ENCODE measurements at places on chromosomes 1 and 21.

GRCh38 chr1:23216771-23217420 lies 406 bp downstream of the HTR1D start:
- no peak for DNase-seq

GRCh38 chr1:29213055-29213454 lies 17.7 kb downstream of the MECR start:
- DNase-seq = no peak

GRCh38 chr1:56495538-56495937 lies 83.8 kb downstream of the PLPP3 start:
- no peak for DNase-seq

- no peak for DNase-seq
Observed at GRCh38 chr1:86470859-86471258, 2.1 kb downstream of the CLCA1 start.

DNA sequence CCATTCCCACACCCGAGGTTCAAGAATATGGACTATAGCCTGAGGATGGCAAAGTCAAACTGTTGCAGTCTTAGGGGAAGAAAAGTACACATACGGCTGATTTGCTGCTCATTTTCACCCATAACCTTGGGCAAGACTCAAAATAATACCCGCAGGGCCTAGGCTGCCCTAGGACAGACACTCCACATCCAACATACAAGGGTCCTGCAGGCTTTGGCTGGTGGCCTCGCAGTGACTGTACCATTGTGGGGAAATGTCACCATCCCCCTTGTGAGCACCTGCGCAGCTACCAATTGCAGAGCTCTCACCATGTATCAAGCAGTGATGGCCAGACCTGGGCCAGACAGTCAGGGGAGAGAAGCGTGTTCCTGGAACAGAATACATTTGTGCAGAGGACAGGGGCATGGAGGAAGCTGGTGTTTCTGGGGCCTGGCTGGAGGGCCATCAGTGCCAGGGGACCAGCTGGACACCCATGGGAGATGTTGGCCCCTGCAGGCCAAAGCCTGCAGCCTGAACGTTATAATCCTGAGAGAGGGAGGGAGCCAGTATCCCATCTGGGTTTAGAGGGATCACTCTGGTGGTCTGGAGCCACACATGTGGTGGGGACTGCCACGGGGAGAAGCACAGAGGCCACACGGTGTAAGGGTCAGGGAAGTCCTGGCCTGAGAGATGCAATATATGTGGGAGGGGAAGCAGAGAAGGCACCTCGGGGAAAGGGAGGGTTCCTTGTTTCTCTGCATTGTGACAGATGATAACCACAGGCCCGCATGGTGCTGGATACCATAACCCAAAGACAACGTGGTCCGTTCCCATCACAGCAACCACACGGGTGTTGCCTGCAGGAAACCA lies 101.2 kb downstream of the GLIS1 start:
- DNase-seq = no peak

- DNase-seq = no peak
Observed at GRCh38 chr1:52751589-52752483, 25.6 kb downstream of the ZYG11B start.

GRCh38 chr1:164671966-164672571 lies 113.1 kb downstream of the PBX1 start:
- DNase-seq = no peak

DNA sequence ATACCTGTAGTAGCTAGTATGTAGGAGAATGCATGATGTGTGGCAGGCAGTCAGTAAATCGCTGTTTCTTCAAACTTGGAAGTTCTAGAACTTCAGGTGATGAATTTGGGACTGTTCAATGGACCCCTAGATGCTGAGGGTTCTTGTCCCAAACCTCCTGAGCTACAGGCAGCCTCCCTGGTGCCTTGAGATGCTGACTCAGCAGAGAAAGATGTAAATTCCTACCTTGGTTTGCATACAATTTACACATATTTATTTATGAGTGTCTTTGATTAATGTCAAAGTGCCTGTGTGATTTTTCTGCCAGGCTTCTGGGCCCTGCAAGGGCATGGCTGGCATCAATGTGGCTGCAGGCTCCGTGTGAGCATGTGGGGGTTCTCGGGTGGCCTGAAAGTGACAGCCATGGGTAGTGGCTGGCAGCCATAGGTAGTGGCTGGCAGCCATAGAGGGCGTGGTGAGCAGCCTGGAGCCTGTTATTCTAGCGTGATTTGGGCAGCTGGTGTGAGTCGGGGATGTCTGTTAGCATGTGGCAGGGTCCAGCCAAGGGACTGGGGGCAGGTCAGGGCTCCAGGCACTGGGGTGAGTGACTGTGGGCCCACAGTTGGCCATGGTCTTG lies 13.2 kb upstream of the POU3F1 start:
- DNase-seq = no peak

DNA sequence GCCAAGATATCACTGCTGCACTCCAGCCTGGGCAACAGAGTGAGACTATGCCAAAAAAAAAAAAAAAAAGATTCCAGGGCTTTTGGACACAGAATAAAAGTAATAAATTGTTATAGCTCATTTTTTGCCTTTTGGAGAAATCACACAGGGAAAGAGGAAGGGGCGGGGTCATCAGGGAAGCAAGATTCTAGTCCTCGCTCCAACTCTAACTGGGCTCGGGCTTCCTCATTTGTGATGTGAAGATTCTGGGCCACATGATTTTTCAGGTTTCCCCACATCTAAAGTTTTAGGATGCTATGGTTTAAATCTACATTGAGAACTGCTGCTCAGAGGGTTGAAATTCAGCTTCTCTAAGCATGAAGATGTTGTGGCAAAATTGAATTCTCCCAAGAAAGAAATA lies 179.3 kb upstream of the PLXNA2 start:
- no peak for DNase-seq

DNA sequence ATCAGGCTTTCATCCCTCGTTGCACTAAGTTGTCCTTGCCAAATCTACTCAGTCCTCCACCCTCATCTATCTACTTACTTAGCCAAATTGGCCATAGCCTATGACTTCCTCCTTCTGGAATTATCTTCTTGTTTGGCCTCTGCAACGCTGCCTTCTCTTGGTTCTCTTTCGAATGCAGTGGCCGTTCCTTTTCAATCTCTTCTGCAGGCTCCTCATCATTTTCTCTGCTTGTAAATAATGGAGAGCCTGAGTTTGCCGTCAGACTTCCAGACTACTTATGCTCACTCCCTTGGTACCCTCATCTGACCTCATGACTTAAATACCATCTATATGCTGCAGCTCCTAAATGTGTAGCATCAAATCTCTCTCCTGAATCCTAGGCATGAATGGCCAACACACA lies 22.4 kb upstream of the SRRM1 start:
- no peak for DNase-seq

- no peak for DNase-seq
Observed at GRCh38 chr21:27062443-27062842, 95.6 kb upstream of the ADAMTS5 start.

DNA sequence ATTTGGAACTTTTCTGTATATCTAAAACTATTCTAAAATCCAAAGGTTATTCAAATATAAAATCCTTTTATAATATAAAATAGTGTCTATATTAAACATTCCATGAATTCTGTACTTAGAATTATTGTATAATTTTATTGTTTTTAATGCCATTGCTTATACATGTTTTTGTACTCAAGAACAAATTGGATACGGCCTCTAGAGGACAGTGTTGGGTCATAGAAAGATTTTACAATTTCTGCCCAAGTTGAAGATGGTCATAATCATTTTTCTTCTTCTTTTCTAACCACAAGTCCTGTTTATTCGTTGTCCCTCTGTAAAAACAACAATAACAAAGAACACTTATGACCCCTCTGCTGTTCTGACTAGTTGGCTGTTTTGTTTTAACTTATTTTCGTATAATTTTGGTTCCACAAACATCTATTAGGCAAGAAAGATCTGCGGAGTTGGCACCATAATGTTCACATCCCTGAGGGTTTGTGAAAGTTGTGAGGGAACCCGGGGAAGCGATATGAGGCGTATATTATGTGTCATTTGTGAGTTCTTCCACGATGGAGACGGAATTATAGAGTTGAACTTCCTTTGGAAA lies 75.7 kb upstream of the KIF26B start:
- no peak for DNase-seq

- no peak for DNase-seq
Observed at GRCh38 chr1:193890935-193891334, 704.5 kb upstream of the B3GALT2 start.

GRCh38 chr1:224726441-224727182 lies 110.5 kb downstream of the CNIH3 start:
- DNase-seq = no peak

GRCh38 chr1:9494936-9495758 lies 44.1 kb upstream of the SLC25A33 start:
- no peak for DNase-seq

DNA sequence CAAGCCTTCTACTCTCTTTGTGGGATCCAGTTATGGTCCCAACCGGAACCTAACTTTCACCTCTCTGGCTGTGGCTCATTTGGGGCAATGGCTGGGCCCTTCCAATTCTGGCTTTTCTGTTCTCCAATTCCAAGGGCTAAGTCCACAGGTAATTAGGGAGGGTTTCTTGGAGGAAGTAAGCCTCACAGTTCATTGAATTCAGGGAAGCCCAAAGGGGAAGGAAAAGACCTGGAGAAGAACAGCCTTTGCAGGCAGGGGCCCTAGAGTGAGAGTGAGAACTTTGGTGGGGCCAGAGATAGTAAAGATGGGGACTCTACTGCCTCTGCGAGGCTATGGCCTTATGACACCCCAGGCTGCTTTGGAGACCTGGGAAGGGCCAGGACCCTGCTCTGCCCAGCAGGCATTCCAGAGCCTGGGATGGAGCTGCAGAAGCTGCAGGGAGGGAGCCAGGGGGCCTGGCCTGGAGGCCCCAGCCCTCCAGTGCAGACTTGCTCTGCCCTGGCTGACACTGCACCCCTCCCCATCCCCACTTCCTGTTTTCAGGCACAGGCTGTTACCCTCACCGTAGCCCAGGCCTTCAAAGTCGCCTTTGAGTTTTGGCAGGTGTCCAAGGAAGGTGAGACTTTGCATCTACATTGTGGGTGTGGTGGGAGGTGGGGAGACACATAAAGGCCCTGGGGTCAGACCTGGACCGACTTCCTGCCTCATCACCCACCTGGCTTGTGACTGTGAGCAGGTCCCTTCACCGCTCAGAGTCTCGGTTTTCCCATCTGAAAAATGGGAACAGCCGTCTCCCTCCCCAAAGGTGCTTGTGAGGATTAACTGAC lies 18.9 kb downstream of the LDLRAP1 start:
- DNase-seq = no peak

GRCh38 chr1:58764294-58764978 lies 19.4 kb downstream of the JUN start:
- DNase-seq = no peak

- DNase-seq = no peak
Observed at GRCh38 chr1:234517110-234517802, 38.3 kb upstream of the TARBP1 start.

- DNase-seq = no peak
Observed at GRCh38 chr1:159428536-159428935, 3.5 kb upstream of the OR10J4 start.

- DNase-seq = no peak
Observed at GRCh38 chr21:17921579-17922530, 102.7 kb upstream of the C21orf91 start.

- DNase-seq = no peak
Observed at GRCh38 chr1:59673573-59674450, 140.9 kb upstream of the HOOK1 start.

- no peak for DNase-seq
Observed at GRCh38 chr1:93905734-93906133, 3.5 kb downstream of the GCLM start.

- no peak for DNase-seq
Observed at GRCh38 chr21:25855576-25855975, 120.8 kb downstream of the GABPA start.

DNA sequence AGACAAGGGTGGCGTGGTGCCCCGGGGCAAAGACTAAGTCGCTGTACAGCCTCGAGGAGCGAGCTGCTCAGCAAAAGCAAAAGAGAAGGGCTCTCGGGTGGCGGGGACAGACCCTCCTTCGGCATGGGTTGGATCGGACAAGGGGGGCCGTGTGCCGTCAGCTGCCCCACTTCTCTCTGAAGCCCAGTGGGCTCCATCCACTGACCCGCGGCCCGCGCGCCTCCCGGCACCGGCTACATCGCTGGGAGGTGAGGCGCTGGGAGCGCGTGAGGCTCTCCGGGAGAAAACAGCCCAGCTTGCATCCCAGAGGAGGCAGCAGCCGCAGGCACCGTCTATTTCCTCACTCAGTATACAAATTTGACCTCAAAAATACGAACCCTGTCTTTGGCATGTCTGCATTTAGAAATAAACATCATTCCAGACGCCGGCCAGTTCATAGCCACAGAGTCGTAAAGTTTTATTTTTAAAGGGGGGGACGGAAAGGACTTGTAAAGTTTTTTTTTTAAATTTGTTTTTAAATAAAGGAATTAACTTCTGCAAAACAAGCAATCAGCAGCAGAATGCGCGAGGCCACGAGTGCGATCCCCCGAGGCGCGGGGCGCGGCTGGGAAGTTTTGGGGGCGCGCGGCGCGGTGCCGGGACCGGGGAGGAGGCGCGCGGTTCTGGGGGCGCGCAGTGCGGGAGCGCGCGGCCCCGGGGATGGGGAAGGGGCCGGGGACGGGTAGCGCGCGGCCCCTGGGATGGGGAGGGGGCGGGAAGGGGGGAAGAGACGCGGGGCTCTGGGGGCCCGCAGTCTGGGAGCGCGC lies 689 bp upstream of the GPR137B start:
- no peak for DNase-seq

- no peak for DNase-seq
Observed at GRCh38 chr1:74673351-74674111, at the start of gene ERICH3. ERICH3 (minus strand) TSS chr1:74673792; CDS start chr1:74673519, 273 bp downstream.

DNA sequence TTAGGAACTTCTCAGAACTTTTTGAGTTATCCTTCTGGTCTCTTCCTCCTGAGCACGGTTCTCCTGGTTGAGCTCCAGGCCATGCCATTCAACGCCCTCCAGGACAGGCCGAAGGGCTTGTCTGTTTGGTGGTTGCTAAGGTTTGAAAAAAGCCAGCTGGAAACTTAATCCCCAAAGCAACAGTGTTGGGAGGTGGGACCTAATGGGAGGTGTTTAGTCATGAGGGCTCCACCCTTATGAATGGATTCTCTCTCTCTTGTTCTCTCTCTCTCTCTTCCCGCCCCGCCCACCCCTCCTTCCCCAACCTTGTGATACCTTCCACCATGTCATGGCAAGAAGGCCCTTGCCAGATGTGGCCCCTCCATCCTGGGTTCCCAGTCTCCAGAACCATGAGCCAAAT lies 829 bp downstream of the KCNE1 start:
- DNase-seq = no peak

DNA sequence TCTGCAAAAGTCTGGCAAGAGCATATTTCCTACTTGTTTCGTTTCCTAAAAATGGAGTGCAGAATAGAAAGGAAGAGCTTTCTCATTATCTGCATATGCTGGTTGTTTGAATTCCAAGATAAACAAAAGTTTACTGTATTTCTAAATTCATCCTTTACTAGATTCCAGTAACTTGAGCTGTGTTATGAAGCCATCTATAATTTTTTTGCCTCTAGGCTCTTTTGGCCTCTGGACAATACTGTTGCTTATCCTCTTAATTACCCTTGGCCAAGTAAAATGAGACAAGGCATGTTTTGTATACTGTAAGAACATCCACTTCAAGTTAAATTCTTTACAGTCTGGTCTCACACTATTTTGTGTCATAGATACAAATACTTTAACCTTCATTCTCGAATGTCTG lies 45.6 kb upstream of the HFM1 start:
- no peak for DNase-seq

- no peak for DNase-seq
Observed at GRCh38 chr1:16318555-16318954, 33.7 kb downstream of the FBXO42 start.
